ENCODE measurements at places on chromosomes 12 and 14.

- no peak for DNase-seq
These were observed 9.5 kb upstream of the NR4A1 start for GRCh38 chr12:52041695-52042123.

GRCh38 chr12:101746661-101747060 is 7.4 kb upstream of the SYCP3 start:
- no peak for DNase-seq

DNA sequence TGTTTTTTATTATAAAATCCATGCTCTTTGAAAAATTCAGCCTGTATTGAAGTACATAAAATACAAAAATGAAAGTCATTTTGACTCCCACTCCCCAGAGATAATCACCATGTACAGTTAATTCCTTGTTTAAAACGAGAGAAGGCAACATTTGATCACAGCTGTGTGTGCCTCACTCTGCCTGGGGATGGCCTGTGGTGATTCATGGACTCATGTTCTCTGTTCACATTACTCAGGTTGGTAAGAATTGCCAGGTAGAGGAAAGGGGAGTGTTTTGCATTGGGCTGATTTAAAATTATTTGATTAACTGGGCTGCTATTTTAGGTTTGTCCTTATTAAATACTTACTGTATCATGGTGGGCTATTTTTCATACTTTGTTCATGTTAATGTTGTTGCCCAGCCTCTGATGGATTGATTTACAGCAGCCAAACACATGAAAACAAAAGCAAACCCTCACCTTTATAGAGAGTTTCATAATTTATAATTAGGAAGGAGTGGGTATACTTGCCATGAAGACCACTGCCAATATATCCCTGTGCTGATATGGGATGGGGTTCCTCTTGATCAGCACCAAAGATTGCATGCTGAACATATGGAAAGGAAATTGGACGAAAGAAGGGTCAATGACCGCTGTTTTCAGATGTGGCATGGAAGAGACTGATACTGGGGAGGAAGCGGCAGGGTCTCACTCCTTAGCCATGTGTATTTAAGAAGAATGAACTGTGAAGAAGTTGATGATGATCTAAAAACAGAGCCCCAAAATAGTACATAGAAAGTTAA is 3.0 kb downstream of the ZBTB1 start:
- no peak for DNase-seq

GRCh38 chr12:75783093-75783877 is 248.3 kb downstream of the PHLDA1 start:
- DNase-seq: no peak

- no peak for DNase-seq
These were observed 132.8 kb downstream of the SLC38A4 start for GRCh38 chr12:46693034-46693433.
